AG04450 (cell line): ENCODE measurements at places on chromosomes 7 and 10.

DNA sequence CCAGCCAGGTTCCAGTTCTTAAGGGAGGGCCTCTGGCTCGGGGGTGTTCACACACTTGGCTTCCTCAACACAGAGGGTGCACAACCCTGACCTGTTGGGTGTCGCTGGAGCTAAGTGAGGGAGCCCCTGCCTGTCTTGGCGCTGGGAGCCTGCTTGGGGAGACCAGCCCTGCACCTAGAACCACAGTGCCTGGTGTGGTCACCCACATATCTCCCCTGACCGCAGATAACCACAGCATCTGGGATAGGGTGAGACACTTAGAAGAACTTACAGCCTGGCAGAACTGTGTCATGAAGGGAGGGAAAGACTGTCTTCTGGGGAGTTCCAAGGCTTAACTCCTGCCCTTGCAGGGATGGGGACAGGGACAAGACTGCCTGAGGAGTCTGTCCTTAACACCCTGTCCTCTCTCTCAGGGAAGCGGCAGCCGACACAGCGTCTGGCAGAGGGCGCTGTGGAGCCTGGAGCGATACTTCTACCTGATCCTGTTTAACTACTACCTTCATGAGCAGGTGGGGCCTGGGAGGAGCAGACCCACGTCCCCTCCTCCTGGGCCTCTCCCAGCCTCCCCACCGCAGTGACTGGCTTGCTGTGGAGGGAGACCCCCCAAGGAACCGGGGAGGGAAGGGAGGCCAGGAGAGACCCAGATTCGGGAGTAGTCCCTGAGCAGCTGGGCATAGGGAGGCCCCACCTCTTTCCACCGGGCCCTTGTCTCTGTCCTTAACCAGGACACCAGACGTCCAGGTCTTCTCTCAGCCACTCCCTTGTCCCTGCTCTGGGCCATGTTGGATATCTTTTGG is 59.0 kb downstream of the PALD1 start:
- DNase-seq, result no peak

- no peak for DNase-seq
Measured at GRCh38 chr7:69412331-69413146, 185.7 kb upstream of the AUTS2 start.

DNA sequence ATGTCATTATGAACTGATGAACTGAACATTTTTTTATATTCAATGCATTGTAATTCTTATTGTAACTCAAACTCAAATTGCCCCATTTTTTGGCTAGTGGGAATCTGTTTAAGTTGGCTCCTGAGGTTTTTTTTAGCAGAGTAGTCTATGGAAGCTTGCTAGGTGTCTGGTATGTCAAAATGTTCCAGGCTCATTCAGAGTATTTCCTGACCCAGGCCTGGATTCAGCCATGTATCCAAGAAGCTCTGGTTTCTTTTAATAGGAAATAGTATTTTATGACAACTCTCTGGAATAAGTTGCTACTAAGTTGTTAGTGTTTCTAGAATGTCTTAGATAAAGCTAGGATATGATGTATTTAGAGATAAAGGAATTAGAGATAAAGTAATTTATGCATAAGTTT is 288.0 kb downstream of the ARL4A start:
- DNase-seq, result no peak

- DNase-seq, result no peak
Measured at GRCh38 chr10:58952162-58952601, 224.3 kb upstream of the PHYHIPL start.

DNA sequence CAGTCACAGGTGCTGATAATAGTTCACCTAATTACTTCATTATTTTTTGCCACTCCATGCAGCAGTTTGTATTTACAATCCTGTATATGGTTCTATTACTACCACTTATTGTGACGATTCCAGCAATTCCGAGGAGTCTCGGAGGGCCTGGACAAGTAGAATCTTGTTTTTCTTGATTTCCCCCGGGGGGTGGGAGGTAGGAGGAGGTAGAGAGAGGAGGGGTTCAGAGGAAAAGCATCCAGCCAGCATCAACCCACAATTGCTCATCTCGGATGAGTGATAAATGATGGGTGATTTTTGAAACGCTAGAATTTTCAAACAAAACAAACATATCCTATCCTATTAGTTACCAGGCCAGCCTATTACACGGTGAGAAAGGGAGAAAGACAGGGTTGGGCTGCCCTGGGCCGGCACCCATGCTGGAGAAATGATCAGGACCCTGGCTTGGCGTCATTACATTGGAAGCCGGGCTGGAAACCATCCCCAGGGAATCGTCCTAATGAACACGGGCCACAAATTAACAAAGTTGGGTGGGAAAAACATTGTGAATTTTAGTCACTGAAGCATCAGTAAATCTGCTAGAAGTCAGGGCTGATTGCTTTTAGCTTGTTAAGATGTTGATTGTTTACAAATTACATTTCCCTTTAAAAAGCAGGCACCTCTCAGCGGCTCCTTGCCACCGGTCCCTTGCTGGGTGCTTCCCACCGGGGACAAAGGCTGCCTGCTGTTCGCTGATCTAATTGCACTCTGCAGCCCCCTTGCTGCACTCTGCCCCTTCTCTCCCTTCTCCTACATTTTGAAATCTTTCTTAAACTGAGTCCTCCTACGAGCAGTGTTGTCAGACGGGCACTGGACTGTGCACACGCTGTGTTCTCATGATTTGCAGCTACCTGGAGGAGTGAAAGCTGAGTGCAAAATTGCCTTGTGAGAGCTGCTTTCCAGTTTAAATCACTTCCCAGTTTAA is 95.5 kb downstream of the FAM204A start:
- no peak for DNase-seq

DNA sequence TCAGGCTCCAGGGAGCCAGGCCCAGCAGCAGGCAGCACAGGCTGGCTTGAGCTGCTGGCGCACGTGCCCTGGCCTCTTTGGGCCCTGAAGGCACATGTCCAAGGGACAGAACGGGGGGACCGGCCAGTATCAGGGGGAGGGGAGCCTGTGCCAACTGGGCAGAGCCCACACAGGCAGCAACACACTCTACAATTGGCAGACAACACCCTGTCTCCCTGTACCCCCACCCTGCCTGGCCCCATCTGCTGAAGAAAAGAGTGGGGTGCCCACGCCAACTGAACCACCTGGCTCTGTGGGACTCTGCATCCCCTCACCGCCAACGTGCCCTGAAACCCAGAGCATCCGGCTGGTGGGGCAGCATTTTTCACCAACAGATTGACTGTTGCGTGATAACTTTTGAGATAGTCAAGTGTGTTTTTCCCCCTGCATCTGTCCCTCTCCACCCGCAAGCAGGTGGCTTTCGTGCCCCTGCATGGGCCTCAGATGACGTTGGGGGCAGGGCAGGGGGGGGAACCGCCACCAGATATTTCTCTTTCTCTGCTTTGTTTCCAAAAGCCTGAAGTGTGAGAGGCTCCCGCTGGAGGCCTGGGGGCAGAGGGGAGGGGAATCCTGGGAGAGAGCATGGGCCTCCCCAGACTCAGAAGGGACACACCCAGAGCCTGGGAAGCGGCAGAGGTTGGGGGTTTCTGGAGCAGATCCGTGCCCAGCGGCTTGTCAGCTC is 21.8 kb downstream of the SLIT1 start:
- DNase-seq, result no peak

GRCh38 chr7:28406192-28406591 is 6.1 kb upstream of the CREB5 start:
- no peak for DNase-seq

DNA sequence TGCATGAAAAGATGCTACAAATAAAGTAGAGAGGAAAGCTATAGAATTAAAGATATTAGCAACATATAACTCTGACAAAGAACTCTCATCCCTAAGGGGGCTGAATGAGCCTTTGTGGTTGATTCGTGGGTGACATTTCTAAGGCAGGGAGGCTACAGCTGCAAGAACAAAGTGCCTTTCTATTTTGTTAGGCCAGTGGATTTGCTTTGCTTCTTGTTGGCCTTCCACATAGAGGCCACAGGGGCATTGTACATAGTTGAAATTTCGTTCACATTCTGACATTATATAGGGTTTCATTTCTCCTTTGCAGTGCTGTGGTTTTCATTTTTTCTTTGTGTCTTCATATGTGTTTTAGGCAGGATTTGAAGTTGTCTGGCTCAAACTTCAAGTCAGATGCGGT is 819.2 kb upstream of the C7orf33 start:
- no peak for DNase-seq

DNA sequence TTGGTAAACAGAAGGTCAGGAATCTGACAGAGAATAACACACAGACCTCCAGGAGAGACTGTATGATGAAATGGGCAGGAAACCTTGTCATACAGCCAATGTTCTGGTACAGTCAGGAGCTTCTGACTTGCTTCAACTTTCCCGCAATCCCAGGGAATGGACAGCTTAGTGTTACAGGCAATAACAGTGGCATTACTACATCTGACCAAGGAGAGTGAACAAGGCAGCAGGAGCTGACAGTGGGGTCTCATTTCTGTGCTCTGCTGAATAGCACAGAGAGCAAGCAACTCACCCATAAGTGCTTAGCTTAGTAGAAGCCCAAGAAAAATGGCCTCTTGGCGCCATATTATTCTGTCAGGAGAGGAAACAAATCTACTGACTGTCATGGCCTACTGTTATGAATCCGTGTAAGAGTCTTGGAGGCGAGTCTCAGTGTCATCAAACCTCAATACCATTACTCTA is 186.2 kb upstream of the MTPN start:
- DNase-seq, result no peak

GRCh38 chr10:104036518-104037260 is 49.0 kb downstream of the COL17A1 start:
- no peak for DNase-seq

DNA sequence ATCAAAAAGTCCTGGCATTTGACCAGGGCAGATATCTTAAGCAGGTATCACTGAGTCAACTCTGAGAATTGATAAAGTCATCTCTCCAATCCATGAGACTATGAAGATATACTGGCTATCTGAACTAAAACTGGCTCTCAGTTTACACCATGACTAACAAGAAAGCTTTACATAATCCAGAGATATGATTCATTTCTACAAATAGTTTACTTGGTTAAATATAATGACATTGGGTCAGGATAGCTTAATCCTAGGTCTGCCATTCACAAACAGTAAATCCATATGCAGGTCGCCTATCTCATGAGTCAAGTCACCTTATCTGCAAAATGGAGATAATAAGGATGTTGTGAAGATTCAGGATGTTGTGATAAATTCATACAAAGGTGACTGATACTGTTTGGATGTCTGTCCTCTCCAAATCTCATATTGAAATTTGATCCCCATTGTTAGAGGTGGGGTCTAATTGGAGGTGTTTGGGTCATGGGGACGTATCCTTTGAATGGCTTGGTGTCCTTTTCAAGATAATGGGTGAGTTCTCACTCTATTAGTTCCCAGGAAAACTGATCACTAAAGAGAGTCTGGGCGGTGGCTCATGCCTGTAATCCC is 117.4 kb downstream of the JMJD1C start:
- no peak for DNase-seq
